ENCODE measurements at places on chromosomes 11 and 22.
A peak's percentile ranks its signal among the peaks of the same experiment; 100 is the strongest.

- DNase-seq: no peak
Measured at GRCh38 chr11:73466643-73467042, 90.4 kb downstream of the RELT start.

- peak; percentile 51 for DNase-seq
Measured at GRCh38 chr11:76721755-76722677, 51.5 kb upstream of the LRRC32 start.

- no peak for DNase-seq
Measured at GRCh38 chr22:31616315-31616980, 45.6 kb downstream of the PISD start.

GRCh38 chr11:121426476-121427399 is 25.4 kb upstream of the SORL1 start:
- DNase-seq: peak; percentile 44

GRCh38 chr11:103537904-103538502 is 428.8 kb downstream of the DYNC2H1 start:
- no peak for DNase-seq

GRCh38 chr11:35223371-35223796 is 84.4 kb downstream of the CD44 start:
- no peak for DNase-seq

DNA sequence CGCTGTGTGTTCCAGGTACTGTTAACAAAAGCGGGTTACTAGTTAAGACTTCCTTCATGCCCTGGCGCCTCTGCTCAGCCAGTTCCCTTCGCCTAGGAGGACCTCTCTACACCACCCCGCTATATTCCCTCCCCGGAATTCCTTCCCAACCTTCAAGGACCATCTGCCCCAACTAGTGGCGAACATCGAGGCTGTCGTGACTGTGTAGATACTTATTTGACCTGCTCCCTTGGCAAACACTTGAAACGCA is 450 bp upstream of the BCL2L13 start:
- no peak for DNase-seq

- no peak for DNase-seq
Measured at GRCh38 chr22:49943405-49943765, 17.2 kb upstream of the PIM3 start.

- no peak for DNase-seq
Measured at GRCh38 chr11:71156301-71156700, 96.1 kb downstream of the SHANK2 start.

DNA sequence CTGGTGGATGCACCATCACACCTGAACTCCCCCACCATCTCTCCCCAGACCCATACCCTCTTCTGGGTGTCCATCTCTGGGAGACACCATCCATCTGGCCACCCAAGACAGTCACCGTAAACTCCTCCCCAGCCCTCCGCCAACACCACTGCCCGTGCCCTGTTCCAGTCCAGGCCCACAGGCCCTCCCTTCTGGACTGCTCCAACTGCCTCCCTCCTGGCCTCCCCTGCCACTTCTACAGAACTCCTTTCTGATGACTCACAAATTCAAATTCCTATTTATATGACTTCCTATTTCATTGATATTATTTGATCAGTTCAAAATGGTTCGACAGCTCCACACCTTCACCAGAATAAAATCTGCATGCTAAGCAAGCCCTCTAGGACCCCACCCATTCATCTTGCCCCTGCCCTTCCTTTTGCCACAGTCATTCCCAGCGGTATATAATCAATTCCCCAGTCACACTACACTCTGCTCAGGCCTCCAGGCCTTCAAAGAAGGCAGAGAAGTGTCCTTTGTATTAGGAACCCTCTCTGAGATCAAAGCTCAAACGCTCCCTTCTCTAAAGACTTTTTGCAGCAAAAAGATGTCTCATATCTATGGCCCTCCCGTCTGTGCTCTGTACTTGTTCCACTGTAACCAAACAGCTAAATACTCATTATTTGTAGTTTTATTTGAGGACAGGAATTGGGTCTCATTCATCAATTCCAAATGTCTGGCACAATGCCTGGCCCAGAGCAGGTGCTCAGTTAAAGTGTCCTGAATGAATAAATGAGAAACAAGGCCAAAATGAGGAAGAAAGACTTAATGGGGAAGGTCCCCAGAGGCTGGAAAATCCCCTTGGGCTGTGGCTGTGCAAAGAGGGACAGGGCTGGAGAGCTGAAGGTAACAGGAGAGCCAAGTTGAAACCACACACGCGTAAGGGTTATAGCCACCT is 29.0 kb downstream of the MYH9 start:
- DNase-seq: no peak

GRCh38 chr11:65789230-65790103 is 2.6 kb downstream of the OVOL1 start:
- no peak for DNase-seq

- DNase-seq: no peak
Measured at GRCh38 chr11:36500315-36500721, 9.8 kb downstream of the TRAF6 start.

DNA sequence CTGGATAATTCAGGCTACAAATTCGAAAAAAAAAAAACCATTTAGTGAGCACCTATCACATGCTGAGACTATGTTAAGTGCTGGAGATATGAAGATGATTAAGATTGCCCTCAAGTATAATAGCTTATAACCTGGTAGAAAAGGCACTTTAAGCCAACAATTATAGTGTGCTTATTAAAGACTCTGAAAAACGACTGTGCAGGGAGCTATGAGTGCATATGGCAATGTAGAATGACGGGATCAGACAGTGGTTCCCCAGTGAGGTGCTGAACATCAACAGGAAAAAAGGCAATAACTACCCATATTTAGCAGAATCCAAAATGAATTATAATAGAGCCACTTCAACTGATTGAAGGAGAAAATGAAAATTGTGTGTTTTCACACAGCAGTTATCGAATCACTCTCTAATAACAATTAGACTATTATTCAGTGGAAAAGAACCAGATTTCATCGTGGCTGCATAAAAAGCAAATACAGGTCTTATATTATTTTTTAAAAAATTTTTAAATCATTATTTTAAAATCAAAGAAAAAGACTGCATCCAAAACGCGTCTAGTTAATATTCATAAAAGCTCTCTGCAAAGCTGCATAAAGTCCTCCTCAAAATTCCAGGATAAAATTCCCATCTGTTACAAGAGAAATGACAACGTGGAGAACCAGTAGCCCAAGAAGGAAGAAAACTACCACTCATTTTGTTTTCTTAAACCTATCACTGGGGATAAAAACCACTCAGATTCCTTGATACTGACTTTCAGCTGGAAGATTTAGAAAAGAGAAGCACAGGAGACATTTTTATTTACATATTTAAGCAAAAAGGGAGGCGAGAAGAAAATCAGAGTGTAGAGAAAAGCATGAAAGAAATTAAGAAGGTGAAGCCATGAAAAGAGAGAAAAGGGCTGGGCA is 1.1 kb downstream of the MTMR2 start:
- DNase-seq: no peak

DNA sequence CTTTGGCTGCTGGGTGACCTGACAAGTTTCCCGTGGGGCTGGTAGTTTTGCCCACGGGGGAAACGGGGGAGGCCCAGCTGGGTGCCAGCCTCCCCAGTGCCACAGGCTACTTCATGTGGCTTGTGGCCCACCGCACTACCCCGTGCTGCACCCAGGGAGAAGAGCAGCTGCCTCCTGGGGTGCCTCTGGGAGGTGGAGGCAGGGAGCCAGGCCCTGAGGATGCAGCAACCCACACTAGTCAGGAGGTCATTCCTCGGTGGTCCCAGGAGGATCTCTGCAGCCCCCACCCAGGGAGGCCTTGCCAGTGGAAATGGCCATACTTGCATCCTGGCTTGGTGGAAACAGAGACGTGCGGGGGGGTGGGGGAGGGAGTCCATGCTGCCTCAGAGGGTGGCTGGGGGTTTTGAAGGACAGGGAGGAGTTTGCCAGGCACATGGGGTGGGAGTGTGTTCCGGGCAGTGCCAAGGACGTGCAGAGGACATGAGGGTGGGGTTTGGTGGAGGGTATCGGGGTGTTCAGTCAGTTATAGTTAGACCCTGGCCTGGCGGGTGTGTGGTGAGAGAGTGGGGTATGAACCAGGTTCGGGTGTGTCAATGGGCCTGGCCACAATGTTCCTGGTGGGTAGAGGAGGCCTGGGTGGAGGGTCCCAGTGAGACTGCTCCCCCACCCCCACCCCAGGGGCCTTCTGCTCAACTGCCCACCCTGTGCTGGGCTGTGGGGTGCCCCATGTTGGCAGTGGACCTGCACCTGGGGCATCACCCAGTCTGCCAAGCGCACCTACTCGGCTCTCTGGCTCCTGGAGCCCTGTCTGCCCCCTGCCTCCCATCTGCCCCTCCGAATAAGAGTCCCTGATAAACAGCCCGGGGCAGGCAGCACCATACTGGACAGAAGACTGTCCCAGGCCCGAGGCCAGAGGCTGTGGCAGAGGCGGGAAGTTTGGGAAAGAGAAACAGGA is 3.8 kb downstream of the PIM3 start:
- peak; percentile 27 for DNase-seq

- DNase-seq: no peak
Measured at GRCh38 chr11:69949327-69949726, 128.8 kb upstream of the ANO1 start.

DNA sequence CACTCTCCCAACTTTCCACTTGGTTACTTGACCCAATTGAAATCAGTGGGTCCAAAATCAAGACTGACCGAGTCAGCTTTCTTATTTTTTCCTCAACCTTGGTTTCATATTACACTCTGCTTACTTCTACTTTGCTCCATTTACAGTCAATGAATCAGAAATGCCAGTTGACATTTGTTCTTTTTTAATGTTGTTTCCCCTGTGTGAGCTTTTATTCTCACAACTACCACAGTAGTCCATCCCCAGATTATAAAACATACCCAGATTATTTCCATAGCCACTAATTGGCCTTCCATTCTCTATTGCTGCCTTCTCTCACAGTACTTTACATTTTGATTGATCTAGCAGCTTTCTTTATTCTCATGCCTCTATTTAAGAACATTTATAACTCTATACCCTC is 50.0 kb downstream of the DNAJC24 start:
- DNase-seq: no peak

- DNase-seq: no peak
Measured at GRCh38 chr11:64863391-64864060, 14.9 kb downstream of the EHD1 start.

GRCh38 chr11:15761235-15761634 is 595.1 kb downstream of the SOX6 start:
- no peak for DNase-seq

DNA sequence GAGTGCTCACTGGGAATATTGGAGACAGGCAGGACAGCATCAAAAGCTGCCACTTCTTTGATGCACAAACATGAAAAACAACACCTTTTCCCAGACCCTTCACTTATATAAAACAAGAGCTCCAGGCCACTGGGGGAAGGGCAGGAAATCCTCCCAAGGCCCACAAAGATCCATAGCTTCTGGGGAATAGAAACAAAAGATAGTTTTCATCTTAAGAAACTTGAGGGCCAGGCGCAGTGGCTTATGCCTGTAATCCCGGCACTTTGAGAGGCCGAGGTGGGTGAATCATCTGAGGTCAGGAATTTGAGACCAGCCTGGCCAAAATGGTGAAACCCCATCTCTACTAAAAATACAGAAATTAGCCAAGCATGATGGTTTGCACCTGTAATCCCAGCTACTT is 15.3 kb downstream of the RTL6 start:
- no peak for DNase-seq

GRCh38 chr11:100221791-100222190 is 465.3 kb upstream of the ARHGAP42 start:
- no peak for DNase-seq

DNA sequence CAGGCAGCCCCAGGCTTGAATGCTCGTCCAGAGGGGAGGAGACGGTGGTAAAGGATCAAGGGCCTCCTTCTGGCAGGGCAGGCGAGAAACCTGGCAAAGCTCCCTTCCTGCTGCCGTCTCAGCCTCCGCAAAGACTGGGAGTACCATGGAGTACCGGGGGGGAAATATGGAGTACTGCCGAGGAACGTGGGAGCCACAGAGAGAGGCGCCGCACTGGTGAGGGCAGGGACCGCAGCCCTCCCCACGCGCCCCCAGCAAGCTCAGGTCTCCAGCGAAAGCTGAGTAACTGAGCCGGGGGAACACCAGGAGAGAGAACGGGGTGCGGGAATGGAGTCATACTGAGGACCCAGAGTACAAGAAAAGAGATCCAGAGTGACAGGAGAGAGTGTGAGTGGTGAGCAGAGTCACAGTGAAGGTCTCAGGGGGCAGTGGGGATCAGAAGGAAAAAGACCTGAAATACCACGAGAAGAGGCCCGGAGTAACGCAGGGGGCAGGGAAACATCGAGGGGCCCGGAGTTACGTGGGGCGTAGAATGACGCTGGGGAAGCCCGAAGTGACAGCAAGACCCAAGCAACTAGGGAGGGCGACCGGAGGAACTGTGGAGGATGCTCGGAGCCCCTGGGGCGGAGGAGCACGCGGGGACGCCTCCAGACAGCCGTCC is 740 bp downstream of the EML3 start:
- peak; percentile 57 for DNase-seq

DNA sequence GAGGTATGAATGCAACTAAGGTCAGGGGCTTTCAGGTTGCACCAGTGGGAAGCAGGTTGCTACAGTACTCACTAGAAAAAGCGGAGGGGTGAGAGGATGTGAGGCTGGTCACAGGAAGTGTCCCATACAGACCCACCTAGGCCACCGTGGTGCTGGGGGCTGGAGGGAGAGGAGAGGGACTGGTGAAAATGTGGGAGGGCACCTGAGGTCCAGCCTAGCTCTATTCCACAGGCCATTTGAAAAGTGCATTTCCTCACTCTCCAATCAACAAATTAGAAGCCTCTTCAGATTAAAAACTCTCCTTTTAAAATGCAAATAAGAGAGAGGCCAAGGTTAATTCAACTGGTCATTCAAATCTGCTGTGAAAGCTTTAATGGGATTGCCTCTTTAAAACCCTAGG is 38.6 kb upstream of the NCAM1 start:
- DNase-seq: no peak

DNA sequence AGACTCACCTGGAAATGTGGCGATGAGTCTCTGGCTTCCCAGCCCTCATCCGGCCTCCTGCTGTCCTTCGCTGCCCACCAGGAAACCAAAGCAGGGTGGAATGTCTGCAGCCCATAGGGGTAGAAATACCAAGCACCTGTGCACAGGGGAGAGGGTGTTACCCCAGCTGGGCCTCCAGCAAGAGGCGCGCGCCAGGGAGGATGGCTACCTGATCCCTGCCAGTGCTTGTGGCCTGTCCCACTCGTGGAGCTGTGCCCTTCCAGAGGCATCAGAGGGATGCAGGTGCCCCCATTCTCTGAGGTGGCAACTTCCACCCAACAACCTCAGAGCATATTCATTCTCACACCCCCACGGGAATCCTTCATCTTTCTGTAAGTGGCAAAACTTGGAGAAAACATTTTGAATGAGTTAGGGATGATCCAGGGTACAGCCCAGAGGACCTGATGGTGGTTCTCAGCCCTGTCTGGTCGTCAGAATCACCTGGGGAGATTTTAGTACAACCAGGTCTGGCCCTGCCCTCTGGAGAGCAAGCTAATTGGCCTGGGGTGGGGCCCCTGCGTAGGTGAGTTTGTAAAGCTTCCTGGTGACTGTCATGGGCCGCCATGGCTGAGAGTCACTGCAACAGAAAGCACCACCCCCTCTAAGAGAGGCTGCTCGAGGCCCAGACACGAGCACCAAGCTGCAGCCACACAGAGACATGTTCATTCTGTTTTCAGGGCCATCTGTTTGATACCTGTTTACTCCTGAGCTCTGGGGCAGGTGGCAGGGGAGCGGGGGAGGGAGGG is 9.9 kb downstream of the SUN2 start:
- no peak for DNase-seq

GRCh38 chr11:13126430-13126829 is 117.3 kb downstream of the RASSF10 start:
- no peak for DNase-seq

All from naive thymus-derived CD8-positive, alpha-beta T cell (primary cell).